ENCODE measurements at places on chromosomes 7 and 10. TPM values are rescaled to one million over a fixed set of nuclear protein-coding genes. Genes with fewer than 3 reads are reported as not detected.

The PRKCQ gene
- 49.2 TPM for total RNA-seq

The PTF1A gene
- not detected for total RNA-seq

The ETV1 gene
- 1.1 TPM for total RNA-seq

The GPR15LG gene
- total RNA-seq: not detected

The AKR1C4 gene
- total RNA-seq: not detected

DNA sequence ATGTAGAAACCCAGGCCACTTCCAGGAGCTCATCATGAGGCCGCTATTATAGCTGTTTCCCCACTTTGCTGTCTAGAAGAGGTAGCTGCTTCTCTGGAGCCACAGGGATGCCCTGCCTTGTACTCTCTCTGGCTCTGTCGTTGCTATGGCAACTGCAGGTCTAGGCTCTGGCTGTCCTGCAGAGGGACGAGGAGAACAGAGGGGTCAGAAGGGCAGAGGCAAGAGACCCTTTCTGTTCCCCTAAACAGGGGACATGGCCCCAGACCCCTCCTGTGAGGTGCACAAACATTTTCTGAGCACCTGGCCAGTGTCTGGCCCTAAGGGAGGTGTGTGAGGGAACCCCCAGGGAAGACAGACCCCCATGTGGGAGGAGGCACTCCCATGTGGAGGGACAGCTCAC, 31.4 kb downstream of the ITPRIP start:
- peaks cover 14% of the 10 kb centered on the region for H3K27me3 ChIP-seq
- peaks cover 3% of the 10 kb centered on the region for H3K36me3 ChIP-seq
- no peak overlapping the region for H3K4me3 ChIP-seq
- DNase-seq: no peak
- H3K4me1 ChIP-seq: peaks cover 68% of the 10 kb centered on the region

GRCh38 chr10:116699049-116699448, 43.3 kb downstream of the HSPA12A start:
- no peaks in the 10 kb centered on the region for H3K4me1 ChIP-seq
- peaks cover 50% of the 10 kb centered on the region for H3K27me3 ChIP-seq
- no peak overlapping the region for H3K27ac ChIP-seq
- no peaks in the 10 kb centered on the region for H3K36me3 ChIP-seq
- no peak overlapping the region for H3K4me3 ChIP-seq

DNA sequence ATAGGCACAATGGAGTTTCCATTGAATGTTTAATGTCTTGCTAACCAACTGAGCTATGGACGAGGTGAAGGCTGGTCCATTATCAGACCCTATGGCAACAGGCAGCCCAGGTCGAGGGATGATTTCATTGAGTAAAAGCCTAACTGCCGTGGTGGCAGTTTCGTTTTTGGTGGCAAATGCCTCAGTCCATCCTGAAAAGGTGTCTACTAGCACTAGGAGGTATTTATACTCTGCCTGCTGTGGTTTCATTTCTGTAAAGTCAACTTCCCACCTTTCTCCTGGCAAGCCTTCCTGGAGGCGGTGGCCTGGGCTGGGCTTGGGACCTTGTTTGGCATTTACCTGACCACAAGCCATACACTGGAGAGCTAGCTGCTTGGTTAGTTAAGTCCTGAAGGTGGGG, 75.8 kb downstream of the PRR15 start:
- H3K4me1 ChIP-seq: no peaks in the 10 kb centered on the region
- H3K4me3 ChIP-seq: no peak overlapping the region
- DNase-seq: no peak
- no peaks in the 10 kb centered on the region for H3K36me3 ChIP-seq
- no peaks in the 10 kb centered on the region for H3K27me3 ChIP-seq

- no peak for DNase-seq
- no peak overlapping the region for H3K4me3 ChIP-seq
- H3K36me3 ChIP-seq: peaks cover 2% of the 10 kb centered on the region
- H3K27ac ChIP-seq: no peak overlapping the region
- H3K4me1 ChIP-seq: peaks cover 9% of the 10 kb centered on the region
Measured at GRCh38 chr7:38211940-38212339, 33.9 kb downstream of the STARD3NL start.

GRCh38 chr10:17729630-17730029, 22.4 kb upstream of the TMEM236 start:
- no peak overlapping the region for H3K4me3 ChIP-seq
- H3K4me1 ChIP-seq: no peaks in the 10 kb centered on the region
- H3K27me3 ChIP-seq: no peaks in the 10 kb centered on the region

- H3K4me3 ChIP-seq: no peak overlapping the region
- DNase-seq: no peak
- no peaks in the 10 kb centered on the region for H3K4me1 ChIP-seq
Measured at GRCh38 chr10:109205929-109206585, 717.3 kb downstream of the XPNPEP1 start.

DNA sequence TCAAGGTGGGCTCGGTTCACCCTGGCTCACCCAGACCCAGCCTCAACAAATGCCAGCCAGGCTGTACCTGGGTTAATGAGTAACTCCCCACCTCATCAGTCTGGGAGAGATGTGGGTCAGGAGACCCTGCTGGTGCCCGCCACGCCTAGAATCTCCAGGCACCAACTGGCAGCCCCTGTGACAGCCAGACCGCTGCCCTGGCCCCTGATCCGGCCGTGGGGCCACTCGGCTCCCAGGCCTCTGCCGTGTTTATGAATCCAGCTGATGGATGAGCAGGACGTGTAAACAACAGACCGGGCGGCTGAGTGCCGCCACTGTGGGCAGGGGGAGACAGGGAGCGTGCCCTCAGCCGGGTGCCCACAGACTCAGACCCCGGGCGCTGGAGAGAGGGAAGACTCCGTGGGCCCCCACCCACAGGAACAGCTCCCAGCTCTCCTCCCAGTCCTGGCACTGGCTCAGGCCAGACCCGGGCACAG, 34.0 kb upstream of the PDGFA start:
- no peak overlapping the region for H3K4me3 ChIP-seq
- no peaks in the 10 kb centered on the region for H3K4me1 ChIP-seq
- H3K36me3 ChIP-seq: no peaks in the 10 kb centered on the region
- no peaks in the 10 kb centered on the region for H3K27me3 ChIP-seq
- H3K27ac ChIP-seq: no peak overlapping the region

- no peak overlapping the region for H3K4me3 ChIP-seq
- DNase-seq: no peak
- H3K4me1 ChIP-seq: no peaks in the 10 kb centered on the region
- H3K27ac ChIP-seq: no peak overlapping the region
- peaks cover 45% of the 10 kb centered on the region for H3K27me3 ChIP-seq
- no peaks in the 10 kb centered on the region for H3K36me3 ChIP-seq
Measured at GRCh38 chr10:113620511-113620910, 43.3 kb downstream of the NRAP start.

GRCh38 chr7:143490717-143491306, 13.1 kb downstream of the TAS2R41 start:
- H3K27me3 ChIP-seq: no peaks in the 10 kb centered on the region
- no peak overlapping the region for H3K27ac ChIP-seq
- no peak overlapping the region for H3K4me3 ChIP-seq
- peaks cover 26% of the 10 kb centered on the region for H3K4me1 ChIP-seq
- no peak for DNase-seq

DNA sequence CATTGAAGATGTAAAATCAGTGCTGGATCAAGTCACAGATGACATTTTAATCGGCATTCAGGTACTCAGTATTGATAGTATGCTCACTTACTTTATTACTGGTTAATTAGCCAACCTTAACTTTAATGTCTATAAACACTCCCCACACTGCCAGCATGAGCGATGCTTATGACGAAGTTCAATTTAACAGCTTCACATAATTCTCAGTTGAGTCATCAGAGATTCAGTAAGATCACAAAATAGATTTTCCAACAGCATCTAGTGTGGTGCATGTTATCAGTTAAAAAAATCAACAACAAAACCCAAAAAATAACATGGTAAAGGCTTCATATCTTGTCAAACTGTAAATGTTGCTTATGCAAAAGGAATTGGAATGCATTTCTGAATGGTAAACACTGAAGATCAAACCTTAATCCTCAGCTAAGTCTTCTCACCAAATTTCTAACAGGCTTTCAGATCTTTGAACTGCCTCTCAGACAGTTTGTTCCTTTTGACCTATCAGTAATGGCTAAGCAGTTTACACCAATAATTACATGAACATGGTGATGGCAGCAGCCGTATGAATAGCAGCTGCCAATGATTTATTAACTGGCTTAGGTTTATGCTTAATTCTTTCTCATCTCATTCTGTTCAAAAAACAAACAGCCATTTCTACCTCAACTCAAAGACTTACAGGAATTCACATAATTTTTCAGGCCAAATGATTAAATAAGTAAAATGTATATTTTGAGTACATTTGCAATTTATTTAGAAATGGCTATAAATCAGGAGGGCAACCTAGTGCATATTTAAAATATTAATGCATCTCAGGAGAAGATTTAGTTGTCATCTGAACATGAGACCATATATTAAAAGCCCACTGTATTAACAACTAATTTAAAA, 98.5 kb downstream of the CABCOCO1 start:
- H3K4me1 ChIP-seq: peaks cover 39% of the 10 kb centered on the region
- H3K27ac ChIP-seq: no peak overlapping the region
- H3K36me3 ChIP-seq: no peaks in the 10 kb centered on the region
- DNase-seq: no peak
- H3K27me3 ChIP-seq: no peaks in the 10 kb centered on the region

DNA sequence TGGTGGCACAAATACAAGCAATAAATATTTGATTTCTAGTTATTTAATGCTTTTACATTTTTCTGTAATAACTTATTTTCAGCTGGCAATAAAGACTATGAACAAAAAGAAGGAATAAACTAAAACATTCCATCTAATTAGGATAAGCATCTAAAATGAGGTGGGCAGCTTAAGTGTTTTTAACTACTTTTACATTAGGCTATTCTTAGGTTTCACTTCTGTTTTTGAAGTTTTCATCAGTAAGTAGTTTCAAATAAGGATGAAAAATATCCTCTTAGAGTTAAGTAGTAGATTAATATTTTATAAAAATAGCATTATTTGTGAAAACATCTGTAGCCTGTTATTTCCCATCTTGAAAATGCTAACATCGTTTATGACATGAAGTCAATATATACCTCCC, 15.9 kb downstream of the NT5C2 start:
- no peak overlapping the region for H3K27ac ChIP-seq
- peaks cover 9% of the 10 kb centered on the region for H3K36me3 ChIP-seq
- H3K27me3 ChIP-seq: no peaks in the 10 kb centered on the region
- no peak for DNase-seq
- no peak overlapping the region for H3K4me3 ChIP-seq

DNA sequence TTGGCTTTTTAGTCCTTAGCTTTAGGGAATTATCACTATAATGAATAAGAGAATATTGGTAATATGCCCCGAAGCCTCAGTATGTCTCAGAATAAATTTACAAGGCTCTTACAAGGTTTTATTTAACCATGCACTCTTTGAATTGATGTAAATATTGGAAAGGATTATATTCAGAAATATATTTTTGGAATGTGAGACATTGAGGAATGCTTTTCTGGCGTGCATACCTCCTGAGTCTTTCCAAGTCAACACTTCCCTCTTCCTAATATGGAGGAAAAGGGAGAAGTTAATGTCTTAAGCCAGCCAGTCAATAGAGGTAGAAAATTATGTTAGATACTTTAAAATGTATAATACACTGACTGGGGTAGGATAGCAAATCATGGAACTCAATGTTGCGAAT, 1.2 kb upstream of the OR2F1 start:
- no peak for DNase-seq
- no peak overlapping the region for H3K27ac ChIP-seq
- no peaks in the 10 kb centered on the region for H3K4me1 ChIP-seq
- no peak overlapping the region for H3K4me3 ChIP-seq
- no peaks in the 10 kb centered on the region for H3K36me3 ChIP-seq

DNA sequence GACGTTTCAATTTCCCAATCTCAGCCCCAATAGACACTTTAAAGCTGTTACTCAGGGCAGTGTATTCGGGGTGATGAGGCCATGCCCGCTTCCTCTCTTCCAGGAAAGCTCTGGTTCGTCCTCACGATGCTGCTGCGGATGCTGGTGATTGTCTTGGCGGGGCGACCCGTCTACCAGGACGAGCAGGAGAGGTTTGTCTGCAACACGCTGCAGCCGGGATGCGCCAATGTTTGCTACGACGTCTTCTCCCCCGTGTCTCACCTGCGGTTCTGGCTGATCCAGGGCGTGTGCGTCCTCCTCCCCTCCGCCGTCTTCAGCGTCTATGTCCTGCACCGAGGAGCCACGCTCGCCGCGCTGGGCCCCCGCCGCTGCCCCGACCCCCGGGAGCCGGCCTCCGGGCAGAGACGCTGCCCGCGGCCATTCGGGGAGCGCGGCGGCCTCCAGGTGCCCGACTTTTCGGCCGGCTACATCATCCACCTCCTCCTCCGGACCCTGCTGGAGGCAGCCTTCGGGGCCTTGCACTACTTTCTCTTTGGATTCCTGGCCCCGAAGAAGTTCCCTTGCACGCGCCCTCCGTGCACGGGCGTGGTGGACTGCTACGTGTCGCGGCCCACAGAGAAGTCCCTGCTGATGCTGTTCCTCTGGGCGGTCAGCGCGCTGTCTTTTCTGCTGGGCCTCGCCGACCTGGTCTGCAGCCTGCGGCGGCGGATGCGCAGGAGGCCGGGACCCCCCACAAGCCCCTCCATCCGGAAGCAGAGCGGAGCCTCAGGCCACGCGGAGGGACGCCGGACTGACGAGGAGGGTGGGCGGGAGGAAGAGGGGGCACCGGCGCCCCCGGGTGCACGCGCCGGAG, 2.6 kb downstream of the GJD4 start:
- peaks cover 61% of the 10 kb centered on the region for H3K27me3 ChIP-seq
- no peak for DNase-seq
- H3K36me3 ChIP-seq: peaks cover 4% of the 10 kb centered on the region
- H3K27ac ChIP-seq: no peak overlapping the region
- peak overlapping the region; percentile 80 for H3K4me3 ChIP-seq
- H3K4me1 ChIP-seq: no peaks in the 10 kb centered on the region

GRCh38 chr10:73296946-73297345, 44.5 kb upstream of the MRPS16 start:
- H3K4me3 ChIP-seq: no peak overlapping the region
- DNase-seq: no peak
- no peaks in the 10 kb centered on the region for H3K27me3 ChIP-seq
- H3K4me1 ChIP-seq: peaks cover 5% of the 10 kb centered on the region

GRCh38 chr10:43855667-43856210, 207.1 kb upstream of the ZNF32 start:
- no peak overlapping the region for H3K27ac ChIP-seq
- no peak overlapping the region for H3K4me3 ChIP-seq
- H3K4me1 ChIP-seq: no peaks in the 10 kb centered on the region
- no peak for DNase-seq
- no peaks in the 10 kb centered on the region for H3K27me3 ChIP-seq

DNA sequence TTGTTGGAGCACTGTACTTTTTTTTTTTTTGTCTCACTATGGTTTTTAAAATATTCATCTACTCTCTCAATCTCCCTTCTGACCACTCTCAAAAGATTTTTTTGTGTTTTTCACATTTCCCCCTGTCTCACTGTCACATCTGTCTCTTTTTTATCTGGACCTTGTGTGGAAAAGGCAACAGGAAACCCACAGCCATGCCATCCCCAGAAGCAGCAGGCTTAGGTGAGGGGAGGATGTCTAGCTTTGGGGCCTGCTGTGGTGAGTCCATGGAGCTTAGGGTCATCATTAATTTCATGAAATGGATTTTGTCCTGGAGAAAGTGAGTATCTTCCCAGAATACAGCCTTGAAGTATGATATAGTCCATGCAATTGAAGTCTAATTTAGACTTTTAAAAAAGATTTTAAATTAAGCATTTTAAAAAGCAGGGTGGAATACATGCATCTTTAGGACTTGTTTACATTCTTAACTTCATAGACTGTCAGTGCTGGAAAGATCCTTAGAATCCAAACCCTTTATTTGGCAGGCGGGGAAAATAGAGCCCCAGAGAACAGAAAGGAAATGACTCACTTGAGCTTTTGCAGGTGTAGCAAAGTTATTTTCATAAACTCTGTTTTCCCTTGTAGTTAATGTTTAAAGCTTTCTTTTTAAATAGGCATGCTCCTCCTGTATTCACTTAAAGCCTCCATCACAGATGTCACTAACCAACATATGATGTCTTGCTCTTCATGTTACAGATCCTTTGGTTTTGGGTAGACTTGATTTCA, 25.1 kb downstream of the MINDY4 start:
- no peak for DNase-seq
- no peaks in the 10 kb centered on the region for H3K27me3 ChIP-seq
- peak overlapping the region; percentile 29 for H3K27ac ChIP-seq
- H3K4me1 ChIP-seq: peaks cover 10% of the 10 kb centered on the region
- H3K36me3 ChIP-seq: no peaks in the 10 kb centered on the region

Measured in activated T-cell treated with anti-CD3 and anti-CD28 coated beads, Interleukin-2, amount 50 U/mL, for 72 hours (primary cell).